ENCODE measurements at places on chromosomes 12 and 14.
A peak's percentile ranks its signal among the peaks of the same experiment; 100 is the strongest.

DNA sequence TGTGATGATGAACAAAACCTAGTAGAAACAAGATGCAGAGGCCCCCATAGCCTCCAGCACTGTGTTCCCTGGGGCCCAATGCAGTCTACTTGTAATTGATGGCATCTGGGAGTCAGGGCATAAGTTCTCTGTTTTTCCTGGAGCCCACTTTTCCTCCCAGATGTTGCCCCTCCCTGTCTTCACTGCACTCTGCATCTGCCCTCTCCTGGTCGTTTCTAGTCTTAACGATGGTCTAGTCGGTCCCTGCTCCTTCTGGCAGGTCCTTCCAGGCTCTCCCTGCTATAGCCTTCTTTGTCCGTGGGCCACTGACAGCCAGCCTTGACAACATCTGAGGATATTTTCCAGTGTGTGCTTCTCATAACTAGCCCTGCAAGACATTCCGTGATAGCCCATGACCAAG lies 208.3 kb downstream of the GXYLT1 start:
- no peak for DNase-seq

DNA sequence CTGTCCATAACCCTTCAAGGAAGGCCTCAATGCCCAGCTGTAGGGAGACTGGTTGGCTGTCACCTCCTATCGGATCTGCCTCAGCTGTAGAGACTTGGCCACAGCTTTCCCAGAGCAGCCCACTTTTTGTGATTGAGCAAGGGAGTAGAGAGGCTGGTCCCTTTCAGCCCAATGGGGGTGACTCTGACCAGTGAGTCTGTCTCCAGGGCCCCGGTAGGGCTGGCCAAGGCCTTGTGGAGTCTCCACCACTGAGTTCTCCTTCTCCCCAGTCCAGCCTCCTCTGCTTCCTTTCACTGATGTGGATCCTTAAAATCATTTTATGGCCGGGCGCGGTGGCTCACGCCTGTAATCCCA lies 14.5 kb upstream of the HPD start:
- DNase-seq, result no peak

GRCh38 chr12:47824635-47825034 lies 4.9 kb upstream of the HDAC7 start:
- no peak for DNase-seq

- no peak for DNase-seq
These were observed 6.3 kb downstream of the SLC7A8 start for GRCh38 chr14:23177181-23177580.

- no peak for DNase-seq
These were observed 119.6 kb upstream of the COCH start for GRCh38 chr14:30754778-30755177.

DNA sequence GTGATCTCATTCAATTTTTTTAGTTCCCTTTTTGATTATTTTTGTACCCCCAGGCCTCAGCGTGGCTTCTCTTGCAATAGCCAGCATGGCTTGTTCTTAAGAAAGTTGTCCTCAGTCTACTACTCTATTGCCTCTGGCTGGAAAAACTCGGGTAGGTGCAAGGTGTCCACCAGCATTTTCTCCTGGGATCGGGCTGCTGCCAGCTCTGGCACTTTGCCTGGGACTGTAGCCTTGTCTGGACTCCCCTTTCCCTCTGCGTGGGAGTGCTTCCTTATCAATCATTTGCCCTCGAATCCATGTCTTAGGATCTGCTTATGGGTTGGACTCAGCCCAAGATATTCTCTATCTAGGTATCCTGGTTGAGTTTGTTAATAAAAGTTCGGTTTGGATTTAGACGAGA lies 773.4 kb downstream of the DIO2 start:
- no peak for DNase-seq

- no peak for DNase-seq
These were observed 50.5 kb downstream of the IRF2BPL start for GRCh38 chr14:76977793-76978720.

DNA sequence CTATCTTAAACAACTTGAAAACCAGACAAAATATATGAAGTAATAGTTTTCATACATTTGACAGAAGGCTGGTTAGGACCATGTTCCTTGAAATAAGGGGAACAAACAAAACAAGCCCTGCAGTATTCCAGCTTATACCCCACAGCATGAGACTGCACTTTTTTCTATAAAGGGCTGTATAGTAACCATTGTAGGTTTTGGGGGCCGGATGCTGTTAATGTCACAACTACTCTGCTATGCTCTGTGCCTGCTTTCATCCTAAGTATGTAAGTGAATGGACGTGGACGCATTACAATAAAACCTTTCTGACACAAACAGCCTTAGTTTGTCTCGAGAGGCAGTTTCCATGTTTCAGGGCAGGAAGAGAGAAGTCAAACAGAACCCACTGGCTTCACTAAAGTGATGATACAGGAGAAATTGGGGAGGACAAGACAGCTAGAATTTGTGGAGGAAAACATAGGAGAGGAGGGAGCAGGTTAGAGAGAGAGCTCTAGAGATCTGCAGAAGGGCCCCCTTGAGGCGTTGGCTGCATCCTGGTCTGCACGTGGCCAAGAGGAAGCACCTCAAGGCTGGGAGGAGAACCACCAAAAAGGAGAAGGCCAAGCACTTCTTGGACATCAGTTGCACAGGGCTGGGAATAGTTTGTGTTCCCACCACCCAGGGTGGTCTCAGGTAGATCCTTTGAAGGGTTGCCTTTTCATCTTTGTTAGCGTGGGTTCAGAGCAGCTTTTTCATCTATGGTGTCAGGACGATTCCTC lies 63.7 kb downstream of the TRAF3 start:
- no peak for DNase-seq

- DNase-seq, result no peak
These were observed 24.7 kb downstream of the RTRAF start for GRCh38 chr14:52013984-52014600.

DNA sequence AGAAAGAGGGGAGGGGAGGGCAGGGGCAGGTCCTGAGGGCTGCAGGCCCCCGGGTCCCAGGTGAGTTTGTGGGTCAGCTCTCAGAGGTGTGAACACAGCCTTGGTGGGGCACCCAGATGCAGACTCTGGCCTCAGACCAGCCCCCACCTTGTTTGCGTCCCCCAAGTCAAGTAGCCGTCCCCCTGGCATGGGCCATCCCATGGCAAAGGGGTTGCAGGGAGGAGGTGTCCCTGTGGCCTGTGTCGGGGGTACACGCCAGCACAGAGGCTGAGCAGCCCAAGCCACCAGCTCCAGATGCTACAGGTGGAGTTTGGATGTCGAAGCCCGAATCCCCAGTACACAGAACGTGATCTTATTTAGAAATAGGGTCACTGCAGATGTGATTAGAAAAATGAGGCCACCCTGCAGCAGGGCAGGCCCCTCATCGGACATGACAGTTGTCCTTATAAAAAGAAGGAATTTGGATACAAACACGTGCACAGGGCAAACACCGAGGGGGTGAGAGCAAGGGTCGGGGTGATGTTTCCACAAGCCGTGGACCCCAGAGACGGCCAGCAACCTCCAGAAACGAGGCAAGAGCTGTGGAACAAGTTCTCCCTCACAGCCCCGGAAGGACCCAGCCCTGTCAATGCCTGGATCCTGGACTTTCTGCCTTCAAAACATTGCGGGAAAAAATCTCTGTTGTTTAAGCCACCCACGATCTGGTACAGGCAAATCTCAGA lies 141.2 kb upstream of the C14orf180 start:
- DNase-seq, result no peak

DNA sequence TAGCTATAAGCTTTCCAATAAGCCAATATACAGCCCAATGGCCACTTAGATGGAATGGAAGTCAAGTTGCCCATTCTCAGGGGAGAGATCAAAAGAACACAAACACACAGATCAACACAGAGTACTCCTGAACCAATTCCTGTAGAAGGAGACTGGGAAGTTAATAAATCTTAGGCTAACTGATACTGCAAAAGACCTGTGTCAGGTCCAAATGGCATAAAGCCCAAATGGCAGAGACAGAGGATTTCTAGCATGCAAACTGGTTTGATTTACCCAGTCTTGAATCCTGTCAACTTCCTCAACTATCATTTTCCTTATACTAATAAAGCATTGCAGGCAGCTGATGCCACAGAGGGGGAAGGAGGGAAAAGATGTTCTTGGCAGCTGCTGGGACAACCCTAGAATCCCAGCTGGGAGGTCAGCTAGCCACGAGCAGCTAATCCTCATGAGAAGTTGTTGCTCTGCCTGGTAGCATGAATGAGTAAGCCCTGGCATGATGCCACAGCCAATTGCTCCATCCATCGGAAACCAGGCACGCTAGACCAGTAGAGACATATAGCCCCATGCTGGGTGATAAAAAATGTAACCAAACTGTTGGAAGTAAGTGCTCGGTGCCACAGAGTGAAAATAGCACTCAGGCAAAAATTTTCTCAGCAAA lies 26.2 kb downstream of the ANG start:
- peak; percentile 32 for DNase-seq

DNA sequence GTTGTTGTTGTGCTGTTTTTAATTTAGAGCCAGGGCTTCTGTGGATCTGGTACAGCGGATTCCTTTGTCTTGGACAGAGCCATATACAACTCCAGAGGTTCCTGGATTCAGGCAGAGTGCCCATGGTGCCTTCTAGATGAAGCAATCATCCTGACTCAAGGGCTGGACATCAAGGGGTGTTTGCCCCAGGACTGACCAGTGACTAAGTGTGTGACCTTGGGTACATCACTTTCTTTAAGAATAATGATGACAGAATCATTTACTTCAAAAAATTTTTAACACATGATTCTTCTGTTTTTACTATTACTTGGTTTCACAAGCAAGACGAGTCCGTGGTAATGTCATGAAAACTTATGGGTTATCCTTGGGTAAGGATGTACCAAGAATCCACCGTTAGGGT lies 397.3 kb downstream of the ZFP36L1 start:
- no peak for DNase-seq

- no peak for DNase-seq
These were observed 16.3 kb downstream of the AKAP6 start for GRCh38 chr14:32345311-32345791.
